ENCODE measurements at places on chromosomes 4 and X.

DNA sequence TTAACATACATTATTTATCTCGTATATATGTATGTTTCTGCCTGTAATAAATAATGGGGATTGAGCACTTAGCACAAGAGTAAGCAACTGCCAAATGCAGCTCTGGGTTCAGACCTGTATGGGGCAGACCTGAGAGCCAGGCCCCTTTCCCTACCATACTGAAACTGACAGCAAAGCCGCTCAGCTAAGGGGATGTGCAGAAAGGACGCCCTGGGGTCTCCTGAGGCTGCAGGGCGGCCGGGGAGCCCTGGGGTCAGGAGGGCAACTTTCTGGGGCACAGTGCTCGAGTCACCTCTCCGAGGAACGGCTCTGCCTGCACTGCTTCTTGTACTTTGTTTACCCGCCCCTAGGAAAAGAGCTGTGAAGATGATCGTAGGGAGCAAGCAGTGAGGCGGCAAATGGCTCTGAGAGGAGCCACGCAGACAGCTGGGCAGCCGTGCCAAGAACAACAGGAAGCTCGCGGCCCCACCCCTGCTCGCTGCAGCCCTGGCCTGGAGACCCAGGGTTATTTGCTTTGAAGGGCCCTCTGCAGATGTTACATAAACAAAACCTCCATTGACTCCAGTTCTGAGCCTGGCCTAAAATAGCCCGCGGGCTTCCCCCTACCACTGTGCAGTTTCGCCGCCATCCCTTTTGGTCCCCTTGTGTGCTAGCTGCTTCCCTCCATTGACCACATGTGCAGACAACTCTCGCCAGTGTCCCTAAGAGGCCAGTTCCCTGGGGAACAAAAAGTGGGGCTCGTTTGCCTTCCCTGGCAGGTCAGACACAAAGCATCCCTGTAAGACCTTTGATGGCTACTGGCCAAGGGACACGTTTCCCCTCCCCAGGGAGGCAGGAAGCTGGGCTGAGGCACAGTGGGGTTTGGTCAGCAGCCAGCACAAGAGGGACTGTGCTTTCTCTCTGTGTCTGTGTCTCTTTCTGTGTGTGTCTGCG lies 111.3 kb upstream of the LNX1 start:
- DNase-seq: peak; percentile 48

- DNase-seq: peak; percentile 35
These were observed 1.1 kb downstream of the TMEM131L start for GRCh38 chr4:153466949-153467896.

- DNase-seq: no peak
These were observed 50.1 kb downstream of the TSPAN5 start for GRCh38 chr4:98608356-98608755.

DNA sequence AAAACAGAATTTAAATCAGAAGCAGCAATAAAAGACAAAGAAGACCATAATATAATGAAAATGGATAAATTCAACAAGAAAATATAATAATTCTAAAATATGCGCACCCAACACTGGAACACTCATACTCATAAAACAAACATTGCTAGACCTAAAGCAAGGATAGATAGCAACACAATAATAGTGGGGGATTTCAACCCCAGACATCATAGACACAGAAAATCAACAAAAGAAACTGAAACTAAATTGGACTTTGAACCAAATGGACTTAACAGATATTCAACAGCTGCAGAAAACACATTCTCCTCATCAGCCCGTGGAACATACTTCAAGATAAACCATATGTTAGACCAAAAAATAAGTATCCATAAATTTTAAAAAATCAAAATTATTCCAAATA lies 1552.6 kb downstream of the C4orf33 start:
- no peak for DNase-seq

DNA sequence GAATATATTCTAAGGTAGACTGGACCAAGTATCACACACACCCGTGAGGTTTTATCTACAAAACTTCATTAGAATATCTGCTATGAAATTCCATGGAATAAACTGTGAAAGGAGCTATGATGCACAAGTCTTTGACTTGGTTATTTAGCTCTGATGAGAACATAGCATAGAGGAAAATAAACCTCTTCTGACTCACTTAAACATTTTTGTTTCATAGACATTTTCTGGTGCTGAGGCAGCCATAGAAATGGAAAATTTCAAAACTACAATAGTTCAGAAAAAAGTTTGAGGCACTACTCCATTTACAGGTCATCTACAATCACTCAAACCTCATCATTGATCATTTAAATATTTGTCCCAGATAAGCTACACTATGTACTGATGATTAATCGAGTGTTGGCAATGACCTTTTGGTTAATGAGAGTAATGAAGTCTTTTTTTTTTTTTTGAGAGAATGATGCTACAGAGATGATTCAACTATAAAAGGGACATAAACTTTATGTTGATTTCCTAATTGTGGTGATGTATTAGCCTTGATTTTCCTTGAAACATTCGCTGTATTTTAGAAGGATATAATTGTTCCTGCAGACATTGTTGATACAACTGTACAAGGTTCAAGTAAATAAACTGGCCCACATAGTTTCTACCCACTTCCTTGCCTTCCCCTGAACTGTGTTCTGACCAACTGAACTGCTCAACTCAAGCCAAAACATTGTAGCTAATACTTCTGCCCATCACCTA lies 77.5 kb downstream of the AREG start:
- DNase-seq: no peak

DNA sequence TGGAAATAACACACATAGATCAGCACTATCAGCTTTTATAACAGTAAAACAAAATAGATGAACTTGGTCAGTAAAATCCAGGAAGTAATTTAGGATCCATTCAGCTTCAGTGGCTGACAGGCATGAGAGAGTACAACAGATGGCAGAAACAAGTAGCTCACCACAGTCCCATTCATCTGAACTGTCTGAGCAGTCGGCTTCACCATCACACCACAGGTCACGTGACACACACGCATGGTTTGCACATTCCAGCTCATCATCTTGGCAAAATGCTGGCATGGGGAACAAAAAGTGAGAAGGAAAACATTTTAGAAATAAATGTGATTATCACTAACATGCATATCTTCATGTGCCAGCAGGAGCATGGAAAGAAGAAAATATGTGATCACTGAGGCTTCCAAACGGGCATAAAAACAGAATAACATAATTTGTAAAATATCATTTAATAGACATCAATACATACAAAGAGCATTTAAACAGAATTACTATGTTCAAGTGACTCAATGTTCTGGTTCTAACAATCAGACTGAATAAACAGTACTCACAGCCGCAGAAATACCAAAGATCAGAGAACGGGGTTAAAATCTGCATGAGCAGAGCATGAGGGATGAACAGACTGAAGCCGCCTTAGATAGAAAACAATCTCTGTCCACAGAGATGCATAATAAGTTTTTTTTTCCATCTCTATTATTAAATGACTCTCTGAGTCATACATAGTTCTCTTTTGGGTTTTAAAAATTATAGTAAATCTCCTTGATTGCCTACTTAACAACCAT lies 158.1 kb downstream of the ATP10D start:
- DNase-seq: no peak

GRCh38 chr4:41512136-41512535 lies 25.8 kb upstream of the LIMCH1 start:
- DNase-seq: peak; percentile 80

DNA sequence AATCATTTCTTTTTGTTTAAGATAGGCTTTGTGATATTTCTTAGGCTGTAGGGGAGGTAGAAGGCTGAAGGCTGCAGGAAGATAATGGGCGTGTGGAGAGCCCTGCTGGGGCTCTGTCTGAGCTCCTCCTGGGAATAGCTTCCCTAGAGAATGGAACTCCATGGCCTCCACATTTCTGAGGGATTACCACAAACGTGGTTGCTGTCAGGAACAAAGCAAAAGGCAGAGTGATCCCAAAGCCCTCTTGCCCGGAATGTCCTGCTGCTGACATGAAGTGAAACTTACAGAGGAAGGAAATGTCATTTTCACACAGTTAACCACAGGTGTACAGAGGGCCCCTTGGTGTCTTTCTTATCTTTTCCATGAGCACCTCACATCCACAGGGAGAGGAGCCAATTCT lies 89.3 kb downstream of the DDIT4L start:
- no peak for DNase-seq

- no peak for DNase-seq
These were observed 68.5 kb downstream of the FGFBP1 start for GRCh38 chr4:15870079-15870478.

DNA sequence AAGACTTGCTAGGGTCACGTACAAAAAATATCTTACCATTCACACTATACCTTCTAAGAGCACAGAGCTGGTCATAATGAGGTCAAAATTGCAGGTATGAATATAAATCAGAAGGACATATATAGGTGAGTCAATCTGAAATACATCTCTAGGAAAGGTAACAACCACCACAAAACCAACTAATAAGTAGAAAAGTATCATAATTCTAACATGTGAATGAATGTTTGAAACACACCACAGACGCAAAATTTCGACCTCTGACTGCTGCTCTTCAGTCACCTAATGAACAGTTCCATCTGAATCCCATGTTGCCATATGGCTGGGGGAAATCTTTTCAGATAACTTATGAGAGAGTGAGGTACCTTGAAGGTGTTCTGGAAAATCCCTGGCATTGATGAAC lies 22.1 kb downstream of the STAP1 start:
- DNase-seq: no peak

DNA sequence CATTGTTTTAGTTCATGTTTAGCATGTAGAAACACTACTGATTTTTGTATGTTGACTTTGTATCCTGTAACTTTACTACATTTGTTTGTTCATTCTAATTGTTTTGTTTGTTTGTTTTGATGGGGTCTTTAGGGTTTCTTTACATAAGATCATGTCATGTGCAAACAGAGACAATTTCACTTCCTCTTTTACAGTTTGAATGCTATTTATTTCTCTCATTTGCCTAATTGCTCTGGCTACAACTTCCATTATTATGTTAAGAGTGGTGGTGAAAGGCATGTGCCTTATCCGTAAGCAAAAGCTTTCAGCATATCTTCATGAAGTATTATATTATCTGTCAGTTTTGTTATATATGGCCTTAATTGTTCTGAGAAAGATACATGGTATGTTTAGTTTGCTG lies 571.1 kb downstream of the PCDH7 start:
- DNase-seq: no peak

GRCh38 chrX:119690921-119691716 lies 1.8 kb downstream of the SEPTIN6 start:
- DNase-seq: peak; percentile 60

DNA sequence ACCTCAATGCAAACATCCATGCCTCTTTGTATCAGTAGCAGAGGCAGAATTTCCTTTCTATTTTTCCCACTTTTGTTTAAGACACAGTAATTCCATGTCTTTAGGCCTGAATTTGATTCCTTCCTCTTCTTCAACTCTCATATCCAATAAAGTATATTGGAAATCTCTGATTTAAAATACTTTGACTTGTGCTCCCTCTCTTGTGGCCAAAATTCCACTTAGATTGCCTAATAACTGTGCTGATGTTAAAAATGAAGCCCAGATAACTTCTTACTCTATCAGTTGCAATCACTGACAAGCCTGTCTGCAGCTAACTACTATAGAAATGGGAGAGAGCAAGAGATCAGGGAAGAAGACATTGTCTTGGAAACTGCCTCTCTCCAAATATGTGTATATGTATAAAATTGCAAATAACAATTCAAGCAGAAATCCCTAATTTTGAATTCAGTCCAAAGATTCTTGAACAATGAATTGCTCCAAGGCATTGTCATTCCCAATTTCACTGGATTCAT lies 163.5 kb upstream of the SPIN4 start:
- DNase-seq: no peak

- DNase-seq: no peak
These were observed 29.6 kb upstream of the NKRF start for GRCh38 chrX:119635799-119636198.

- DNase-seq: no peak
These were observed 32.6 kb upstream of the DHRSX start for GRCh38 chrX:2533424-2533823.

DNA sequence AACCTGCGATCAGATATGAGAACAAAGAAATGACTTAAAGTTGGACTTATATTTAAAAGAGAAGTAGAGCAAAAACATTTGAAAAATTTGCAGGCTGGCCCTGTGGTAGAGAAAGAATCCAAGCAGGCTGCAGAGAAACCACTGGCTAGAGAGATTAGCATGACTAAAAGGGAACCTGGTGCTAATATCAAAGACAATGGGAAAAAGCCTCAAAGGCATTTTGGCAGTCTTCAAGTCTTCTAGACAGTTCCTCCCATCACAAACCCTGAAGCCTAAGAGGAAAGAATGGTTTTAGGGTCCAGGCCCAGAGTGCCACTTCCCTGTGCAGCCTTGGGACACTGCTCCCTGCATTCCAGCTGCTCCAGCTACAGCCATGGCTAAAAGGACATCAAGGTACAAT lies 33.4 kb downstream of the KCTD8 start:
- no peak for DNase-seq

DNA sequence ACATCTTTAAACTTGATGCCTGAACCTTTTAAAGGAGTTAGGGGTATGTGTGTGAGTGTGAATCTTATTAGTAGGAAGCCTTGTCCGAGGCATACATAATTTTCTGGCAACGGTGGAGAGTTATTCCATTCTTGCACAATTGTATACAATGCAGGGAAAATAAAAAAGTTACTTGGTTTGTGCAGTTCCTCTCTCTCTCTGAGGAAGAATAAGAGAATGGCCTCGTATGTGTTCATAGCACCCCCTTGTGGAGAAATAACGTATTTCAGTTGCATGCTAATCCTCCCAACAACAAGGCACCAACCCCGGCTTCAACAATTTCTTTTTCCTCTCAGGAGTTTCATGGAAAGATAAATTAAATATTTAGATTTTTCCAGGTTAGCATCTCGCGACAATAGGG lies 33.7 kb upstream of the FGF13 start:
- peak; percentile 63 for DNase-seq

GRCh38 chrX:111823128-111823527 lies 52.9 kb upstream of the TRPC5OS start:
- no peak for DNase-seq

- no peak for DNase-seq
These were observed 31.9 kb downstream of the NSG1 start for GRCh38 chr4:4418676-4419390.

- DNase-seq: no peak
These were observed 873.5 kb downstream of the PDHA2 start for GRCh38 chr4:96713271-96713850.

- no peak for DNase-seq
These were observed 60.8 kb upstream of the IL2 start for GRCh38 chr4:122517345-122517744.

GRCh38 chr4:142309772-142310171 lies 536.3 kb downstream of the INPP4B start:
- no peak for DNase-seq

- no peak for DNase-seq
These were observed 209.1 kb upstream of the FAT1 start for GRCh38 chr4:186932631-186933187.
